Fibroblast of villous mesenchyme (primary cell): ENCODE measurements at places on chromosomes 3 and 15. TPM values are rescaled to one million over a fixed set of nuclear protein-coding genes. Genes with fewer than 3 reads are reported as not detected.

- no peak for DNase-seq
Observed at GRCh38 chr15:74937272-74937589, 642 bp downstream of the COX5A start.

- DNase-seq = no peak
Observed at GRCh38 chr3:6392123-6392522, 468.8 kb upstream of the GRM7 start.

GRCh38 chr3:120472121-120472844, 21.5 kb upstream of the FSTL1 start:
- DNase-seq = no peak

The SLC27A2 gene
- under 0.01 TPM in 2 replicates for total RNA-seq
